ENCODE measurements at places on chromosomes 2 and 18.

DNA sequence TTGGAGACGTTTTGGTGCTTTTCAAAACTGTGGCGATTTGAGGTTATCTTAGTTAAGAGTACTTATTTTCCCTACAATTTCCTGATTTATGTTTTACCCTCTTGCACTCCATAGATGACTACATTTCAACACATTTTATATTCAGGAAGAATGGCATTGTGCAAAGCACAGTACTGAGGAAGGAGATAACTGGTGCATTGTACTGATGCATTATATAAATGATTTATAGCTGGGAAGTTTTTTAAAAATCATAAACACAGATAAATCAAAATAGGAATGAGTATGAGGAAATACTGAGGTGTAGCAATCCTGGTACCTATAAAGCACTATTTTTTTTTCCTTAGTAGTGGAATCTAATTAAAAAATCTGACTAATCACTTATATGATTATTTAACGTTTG is 5.6 kb downstream of the REL start:
- no peak for DNase-seq

- DNase-seq: no peak
Measured at GRCh38 chr2:9434489-9434888, 11.0 kb downstream of the CPSF3 start.

- DNase-seq: no peak
Measured at GRCh38 chr2:115071534-115071933, 629.1 kb downstream of the DPP10 start.

- no peak for DNase-seq
Measured at GRCh38 chr2:110167326-110168000, 37.4 kb downstream of the NPHP1 start.

DNA sequence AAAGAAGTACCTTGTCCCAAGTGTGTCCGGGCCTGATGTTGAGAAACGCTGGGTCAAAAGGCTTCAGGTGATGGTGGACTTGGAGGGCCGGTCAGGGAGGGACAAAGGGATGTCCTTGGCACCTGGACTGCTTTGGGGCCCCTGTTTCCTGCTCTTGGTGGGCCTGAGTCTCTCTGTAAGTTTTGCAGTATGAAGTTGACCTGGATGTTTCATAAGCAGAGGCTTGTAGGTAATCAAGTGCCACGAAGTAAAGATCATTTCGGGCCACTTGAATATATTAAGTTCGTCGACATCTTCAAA is 29.4 kb downstream of the ASAP2 start:
- DNase-seq: no peak

GRCh38 chr2:205686783-205687640 is 4.7 kb downstream of the NRP2 start:
- peak; percentile 11 for DNase-seq

DNA sequence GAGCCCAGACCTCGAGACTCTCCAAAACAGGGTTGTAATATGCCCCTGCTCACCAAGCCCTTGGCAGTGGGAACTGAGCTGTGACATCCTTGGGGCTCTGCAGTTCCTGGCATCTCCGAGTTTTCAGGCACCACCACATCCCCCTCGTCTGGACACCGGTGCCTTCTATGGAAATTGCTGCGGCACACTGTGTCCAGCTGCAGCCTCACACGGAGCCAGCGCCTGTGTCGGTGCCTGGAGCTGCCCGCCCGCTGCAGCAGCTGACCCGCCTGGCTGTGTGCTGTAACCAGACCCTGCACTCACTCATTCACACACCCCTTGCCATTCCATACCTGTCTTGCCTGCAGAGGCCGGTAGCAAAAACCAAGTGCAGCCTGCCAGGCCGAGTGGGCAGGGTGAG is 11.8 kb downstream of the IWS1 start:
- DNase-seq: no peak

DNA sequence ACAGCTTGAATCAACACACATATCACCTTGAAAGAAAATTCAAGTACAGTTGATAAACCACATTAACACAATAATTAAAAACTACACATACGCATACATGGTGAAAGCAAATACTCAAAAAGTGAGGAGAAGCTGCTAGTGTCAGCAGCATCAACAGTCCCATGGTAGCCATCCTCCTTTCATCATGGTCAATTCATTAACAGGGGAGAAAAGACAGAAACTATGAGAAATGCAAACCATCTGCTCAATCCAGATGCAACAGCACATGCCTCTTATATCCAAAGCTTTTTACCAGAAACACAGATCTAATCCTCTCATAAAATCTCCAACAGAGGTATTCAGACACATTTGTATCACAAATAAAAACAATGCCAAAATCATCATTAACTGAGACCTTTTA is 81.9 kb upstream of the CHRNA1 start:
- DNase-seq: no peak

- DNase-seq: no peak
Measured at GRCh38 chr2:22221006-22221405, 1097.2 kb downstream of the TDRD15 start.
